Activated CD4-positive, alpha-beta memory T cell treated with anti-CD3 and anti-CD28 coated beads for 36 hours (primary cell): ENCODE measurements at places on chromosomes 7 and 10. TPM values are rescaled to one million over a fixed set of nuclear protein-coding genes. Genes with fewer than 3 reads are reported as not detected.

DNA sequence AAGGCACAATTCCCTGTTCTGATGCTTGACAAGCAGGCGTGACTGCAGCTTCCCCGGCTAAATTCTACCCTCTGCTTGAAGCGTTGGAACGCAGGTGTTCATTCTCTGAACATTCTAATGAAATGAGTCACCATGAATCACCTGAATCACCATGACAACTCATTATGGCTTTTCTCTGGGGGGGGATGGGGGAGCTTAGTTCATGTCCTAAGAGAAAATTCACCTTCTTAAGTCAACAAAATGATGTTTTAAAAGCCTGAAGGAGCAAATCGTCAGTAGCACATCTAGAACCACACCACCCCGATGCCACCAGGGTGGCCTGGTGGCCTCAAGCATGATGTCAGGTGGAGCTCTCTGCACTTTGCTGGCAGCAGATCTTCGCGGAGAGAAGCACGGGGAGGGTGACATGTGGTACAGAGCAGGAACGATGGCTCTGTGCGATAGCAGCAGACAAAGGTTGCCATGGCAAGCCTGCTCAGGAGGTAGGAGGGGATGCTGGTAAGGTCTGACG, 33.7 kb downstream of the DDC start:
- H3K27ac ChIP-seq = peak overlapping the region; percentile 60
- peaks cover 27% of the 10 kb centered on the region for H3K4me1 ChIP-seq
- peak; percentile 57 for DNase-seq
- H3K4me3 ChIP-seq = no peak overlapping the region

The GRM3 gene
- total RNA-seq = not detected

The AKR1C8 gene
- 0.33 TPM for total RNA-seq

DNA sequence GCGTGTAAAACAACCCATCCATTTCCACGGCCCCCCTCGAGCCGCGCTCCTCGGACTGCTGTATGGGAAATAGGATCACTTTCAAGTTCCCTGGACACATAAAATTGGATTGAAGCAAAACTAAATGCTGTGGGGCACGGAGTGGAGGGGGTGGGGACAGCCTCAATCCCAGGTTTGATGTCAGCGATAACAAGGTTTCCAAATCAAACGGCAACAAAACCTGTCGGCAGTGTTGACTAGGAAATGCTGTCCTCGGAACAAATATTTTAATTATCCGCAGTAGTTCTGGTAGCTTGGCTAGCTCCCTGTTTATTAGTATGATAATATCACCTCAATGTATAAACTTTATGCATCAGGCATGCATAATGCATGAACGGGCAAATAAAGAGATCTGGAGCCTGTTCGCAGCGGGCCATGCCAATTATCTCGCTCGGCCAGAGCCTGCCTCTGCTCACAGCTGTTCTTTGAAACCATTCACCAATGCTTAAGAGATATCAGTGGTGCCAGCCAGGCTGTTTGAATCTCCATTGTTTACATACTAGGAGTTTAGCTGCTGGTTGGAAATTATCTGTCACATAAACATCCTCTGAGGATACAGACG, 161.1 kb downstream of the PAXIP1 start:
- H3K4me3 ChIP-seq = no peak overlapping the region
- no peaks in the 10 kb centered on the region for H3K4me1 ChIP-seq
- peaks cover 12% of the 10 kb centered on the region for H3K27me3 ChIP-seq
- DNase-seq = no peak
- no peaks in the 10 kb centered on the region for H3K36me3 ChIP-seq
- no peak overlapping the region for H3K27ac ChIP-seq

GRCh38 chr10:67668448-67668847, 27.5 kb downstream of the CTNNA3 start:
- H3K4me3 ChIP-seq = no peak overlapping the region
- no peaks in the 10 kb centered on the region for H3K36me3 ChIP-seq
- H3K27me3 ChIP-seq = no peaks in the 10 kb centered on the region
- no peak overlapping the region for H3K27ac ChIP-seq
- no peak for DNase-seq

DNA sequence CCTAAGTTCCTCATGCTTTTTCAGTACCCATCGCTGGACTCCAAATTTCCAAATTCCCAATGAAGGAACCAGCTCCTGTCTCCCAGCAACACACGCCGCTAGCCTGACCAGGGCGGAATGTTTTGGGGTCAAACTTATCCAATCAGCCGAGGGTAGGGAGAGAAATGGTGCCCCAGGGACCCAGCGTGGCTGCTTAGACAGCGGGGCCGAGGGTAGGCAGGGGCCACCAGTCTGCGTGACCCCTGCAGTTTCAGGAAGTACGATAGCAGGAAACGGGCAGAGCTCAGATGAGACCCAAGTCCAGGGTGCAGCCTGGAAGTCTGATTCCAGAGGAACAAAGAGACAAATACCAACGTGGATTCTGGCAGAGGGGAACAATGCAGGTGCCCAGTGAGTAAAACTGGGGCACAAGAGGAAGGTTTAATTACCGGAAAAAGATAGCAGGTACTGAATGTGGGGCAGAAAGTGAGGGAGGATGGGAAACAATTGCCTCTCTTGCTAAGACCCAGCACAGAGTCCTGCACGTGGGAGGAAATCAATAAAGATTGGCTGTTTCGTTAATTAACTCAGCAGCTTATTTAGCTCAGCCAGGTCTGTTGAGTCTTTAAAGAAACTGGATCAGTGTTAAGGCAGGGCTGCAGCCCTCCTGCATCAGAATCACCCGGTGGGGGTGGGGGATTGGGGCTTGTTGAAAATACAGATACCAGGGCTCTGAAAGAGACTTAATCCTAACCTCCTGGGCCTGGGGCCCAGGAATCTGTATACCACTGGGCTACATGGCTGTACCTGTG, 50.4 kb upstream of the NFE2L3 start:
- DNase-seq = no peak
- no peaks in the 10 kb centered on the region for H3K36me3 ChIP-seq
- H3K27ac ChIP-seq = peak overlapping the region; percentile 81

The ANXA8 gene
- not detected for total RNA-seq

- peaks cover 5% of the 10 kb centered on the region for H3K27me3 ChIP-seq
- no peaks in the 10 kb centered on the region for H3K4me1 ChIP-seq
- no peak overlapping the region for H3K27ac ChIP-seq
- H3K36me3 ChIP-seq = no peaks in the 10 kb centered on the region
- H3K4me3 ChIP-seq = no peak overlapping the region
Measured at GRCh38 chr7:117858712-117859111, 14.5 kb downstream of the CTTNBP2 start.

- H3K4me1 ChIP-seq = no peaks in the 10 kb centered on the region
- H3K27ac ChIP-seq = no peak overlapping the region
- H3K27me3 ChIP-seq = no peaks in the 10 kb centered on the region
- DNase-seq = no peak
- no peaks in the 10 kb centered on the region for H3K36me3 ChIP-seq
Measured at GRCh38 chr10:70551971-70552422, 50.5 kb downstream of the PRF1 start.

GRCh38 chr10:1661859-1662437, 75.4 kb downstream of the ADARB2 start:
- no peaks in the 10 kb centered on the region for H3K4me1 ChIP-seq
- H3K36me3 ChIP-seq = no peaks in the 10 kb centered on the region
- H3K27ac ChIP-seq = no peak overlapping the region
- DNase-seq = no peak
- H3K4me3 ChIP-seq = no peak overlapping the region
- peaks cover 9% of the 10 kb centered on the region for H3K27me3 ChIP-seq

- no peaks in the 10 kb centered on the region for H3K27me3 ChIP-seq
- H3K27ac ChIP-seq = no peak overlapping the region
- H3K36me3 ChIP-seq = no peaks in the 10 kb centered on the region
- no peak overlapping the region for H3K4me3 ChIP-seq
- DNase-seq = no peak
Measured at GRCh38 chr7:90773269-90773668, 177.1 kb downstream of the CDK14 start.

GRCh38 chr7:127678947-127679346, 27.0 kb downstream of the SND1 start:
- peak overlapping the region; percentile 73 for H3K27ac ChIP-seq
- peak; percentile 18 for DNase-seq
- no peak overlapping the region for H3K4me3 ChIP-seq
- H3K4me1 ChIP-seq = peaks cover 49% of the 10 kb centered on the region

The MTURN gene
- total RNA-seq = 3.7 TPM

DNA sequence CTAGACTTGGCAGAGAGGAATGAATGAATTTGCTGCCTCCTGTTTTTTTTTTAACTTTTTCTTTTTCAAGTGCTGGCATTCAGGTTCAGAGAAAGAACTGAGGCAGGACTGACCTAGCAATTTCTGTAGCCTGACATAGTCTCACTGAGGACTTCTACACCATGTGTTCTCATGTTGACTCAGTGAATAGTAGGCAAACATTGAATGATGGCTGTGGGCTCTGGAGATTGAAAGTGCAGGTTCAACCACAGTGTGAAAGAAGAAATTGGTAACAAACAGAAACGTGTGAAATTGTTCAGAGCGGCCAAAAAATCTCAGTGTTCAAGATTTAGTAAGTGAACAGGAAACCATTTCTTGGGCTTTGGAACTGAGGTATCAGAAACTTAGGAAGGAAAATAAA, 322.4 kb upstream of the GHITM start:
- H3K27ac ChIP-seq = no peak overlapping the region
- H3K36me3 ChIP-seq = no peaks in the 10 kb centered on the region
- H3K27me3 ChIP-seq = no peaks in the 10 kb centered on the region
- H3K4me3 ChIP-seq = no peak overlapping the region

- peaks cover 8% of the 10 kb centered on the region for H3K4me1 ChIP-seq
- no peaks in the 10 kb centered on the region for H3K27me3 ChIP-seq
- DNase-seq = no peak
- no peaks in the 10 kb centered on the region for H3K36me3 ChIP-seq
- H3K27ac ChIP-seq = no peak overlapping the region
Measured at GRCh38 chr10:103951942-103952341, 15.0 kb upstream of the SLK start.

GRCh38 chr7:150755473-150756099, 18.4 kb downstream of the GIMAP5 start:
- peak overlapping the region; percentile 57 for H3K4me3 ChIP-seq
- H3K27me3 ChIP-seq = no peaks in the 10 kb centered on the region
- peaks cover 60% of the 10 kb centered on the region for H3K4me1 ChIP-seq
- DNase-seq = peak; percentile 85
- H3K36me3 ChIP-seq = no peaks in the 10 kb centered on the region
